GDM1 (cell line): ENCODE measurements at places on chromosomes 1 and 21.

DNA sequence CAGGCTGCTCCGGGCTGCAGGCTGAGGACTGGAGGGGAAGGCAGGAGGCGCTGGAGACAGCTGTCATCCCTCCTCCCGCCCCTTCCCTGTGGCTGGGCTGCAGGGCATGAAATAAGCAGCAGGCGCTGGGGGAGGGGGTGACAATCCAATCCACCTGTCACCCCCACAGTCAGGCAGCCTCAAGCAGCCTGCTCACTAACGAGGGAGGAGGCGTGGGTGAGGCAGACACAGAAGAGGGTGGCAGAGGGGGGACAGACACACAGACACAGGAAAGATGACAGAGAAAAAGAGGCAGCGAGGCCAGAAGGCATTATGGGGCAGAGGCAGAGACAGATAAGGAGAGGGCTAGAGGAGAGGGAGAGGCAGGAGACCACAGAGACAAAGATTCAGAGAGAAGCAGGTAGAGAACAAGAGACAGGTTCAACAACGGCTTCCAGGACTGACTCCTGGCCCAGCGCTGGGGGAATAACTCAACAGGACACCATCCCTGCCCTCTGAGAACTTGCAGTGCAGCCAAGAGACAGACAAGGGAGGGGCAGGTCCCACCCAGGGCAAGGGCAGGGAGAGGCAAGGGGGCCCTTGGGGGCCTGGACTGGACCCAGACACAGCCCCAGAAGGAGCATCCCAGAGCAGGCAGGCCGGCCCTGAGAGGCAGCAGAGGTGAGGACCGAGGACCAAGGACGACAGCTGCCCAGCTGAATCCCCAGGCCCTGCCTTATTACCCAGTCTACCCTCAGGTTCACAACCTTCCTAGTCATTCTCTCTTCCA, 11.2 kb downstream of the MEF2D start:
- no peak for DNase-seq

GRCh38 chr1:112589766-112590165, 29.2 kb downstream of the ST7L start:
- DNase-seq = no peak

- no peak for DNase-seq
Observed at GRCh38 chr1:114377356-114377755, 133.6 kb downstream of the TRIM33 start.

- DNase-seq = no peak
Observed at GRCh38 chr1:228084325-228084724, 1.8 kb downstream of the ARF1 start.

- DNase-seq = no peak
Observed at GRCh38 chr1:62784509-62785365, 805 bp downstream of the ATG4C start.

DNA sequence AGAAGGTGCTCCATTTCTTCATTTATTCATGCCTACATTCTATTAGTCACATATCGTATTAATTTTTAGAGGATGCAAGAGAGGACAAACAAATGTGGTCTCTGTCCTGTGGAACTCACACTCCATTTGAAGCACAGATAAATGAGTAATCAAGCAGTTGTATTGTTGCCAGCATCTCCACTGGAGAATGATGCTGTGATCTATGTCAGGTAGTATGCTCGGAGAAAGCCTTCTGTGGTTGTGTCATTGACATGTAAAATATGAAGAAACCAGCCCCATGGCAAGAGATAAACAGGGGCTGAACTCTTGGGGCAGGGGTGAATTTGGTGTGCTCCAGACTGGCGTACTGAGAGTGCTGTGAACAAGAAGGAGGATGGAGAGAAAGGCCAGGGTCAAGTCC, 101.2 kb downstream of the FASLG start:
- DNase-seq = no peak

DNA sequence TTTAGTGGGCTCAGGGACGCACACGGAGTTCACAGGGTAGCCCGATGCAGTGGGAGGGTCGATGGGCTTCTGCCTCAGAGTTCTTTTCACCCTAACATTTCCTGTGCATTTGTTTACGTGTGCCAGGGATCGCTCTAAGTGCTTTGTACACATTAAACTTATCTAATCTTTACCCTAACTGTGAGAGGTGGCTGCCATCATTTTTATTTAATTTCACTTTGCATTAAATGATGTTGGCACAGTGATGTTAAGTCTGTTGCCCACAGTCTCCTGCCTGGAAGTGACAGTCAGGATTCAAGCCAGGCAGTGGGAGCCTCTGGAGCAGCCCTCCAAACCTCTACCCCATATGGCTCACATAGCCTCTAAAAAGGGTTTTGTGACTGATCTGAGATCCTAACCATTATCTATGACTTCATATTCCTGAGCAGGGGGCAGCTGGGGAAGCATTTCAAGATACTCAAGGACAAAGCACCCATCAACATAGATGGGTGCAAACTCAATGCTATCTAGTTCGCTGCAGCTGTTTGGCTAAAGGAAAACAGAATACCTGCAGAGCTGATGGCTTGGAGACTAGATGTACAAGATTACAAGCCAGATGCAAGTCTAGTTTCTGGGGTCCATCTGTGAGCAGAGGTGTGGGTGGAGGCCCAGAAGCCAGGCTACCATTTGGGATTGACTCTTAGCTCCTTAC, 303.8 kb downstream of the DISC1 start:
- no peak for DNase-seq

DNA sequence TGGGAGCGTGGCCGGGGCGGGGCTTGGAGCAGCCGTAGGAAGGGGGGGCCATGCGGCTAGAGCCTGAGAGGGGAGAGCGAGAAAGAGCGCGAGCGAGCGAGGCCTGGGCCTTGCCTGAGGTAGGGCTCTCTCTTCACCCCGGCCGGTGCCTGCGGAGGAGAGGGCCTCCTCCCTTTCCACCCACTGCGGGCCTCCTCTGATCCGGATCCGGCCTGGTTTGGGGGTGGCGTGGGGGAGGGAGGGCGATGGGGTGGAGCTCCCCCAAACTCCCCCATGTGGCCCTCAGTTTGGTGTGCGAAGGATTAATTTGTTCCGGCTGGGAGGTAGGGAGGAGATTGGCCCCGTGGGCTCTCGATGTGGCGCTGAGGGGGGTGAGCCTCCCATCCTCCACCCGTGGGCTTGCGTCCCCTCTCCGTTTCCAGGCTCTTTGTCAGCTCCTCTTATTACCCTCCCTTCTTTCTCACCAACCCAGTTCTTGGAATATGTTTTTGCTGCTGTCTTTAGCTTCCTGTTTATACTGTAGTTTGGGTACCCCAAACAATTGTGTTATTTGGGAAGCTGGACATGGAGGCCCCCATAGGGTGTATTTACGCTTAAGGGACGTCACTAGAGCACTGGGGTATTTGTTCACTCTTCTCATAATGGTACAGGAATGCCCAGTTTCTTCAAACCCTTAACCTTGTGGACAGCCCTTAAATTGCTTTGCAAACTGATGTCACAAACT, 685 bp downstream of the UBAP2L start:
- DNase-seq = peak; percentile 31

DNA sequence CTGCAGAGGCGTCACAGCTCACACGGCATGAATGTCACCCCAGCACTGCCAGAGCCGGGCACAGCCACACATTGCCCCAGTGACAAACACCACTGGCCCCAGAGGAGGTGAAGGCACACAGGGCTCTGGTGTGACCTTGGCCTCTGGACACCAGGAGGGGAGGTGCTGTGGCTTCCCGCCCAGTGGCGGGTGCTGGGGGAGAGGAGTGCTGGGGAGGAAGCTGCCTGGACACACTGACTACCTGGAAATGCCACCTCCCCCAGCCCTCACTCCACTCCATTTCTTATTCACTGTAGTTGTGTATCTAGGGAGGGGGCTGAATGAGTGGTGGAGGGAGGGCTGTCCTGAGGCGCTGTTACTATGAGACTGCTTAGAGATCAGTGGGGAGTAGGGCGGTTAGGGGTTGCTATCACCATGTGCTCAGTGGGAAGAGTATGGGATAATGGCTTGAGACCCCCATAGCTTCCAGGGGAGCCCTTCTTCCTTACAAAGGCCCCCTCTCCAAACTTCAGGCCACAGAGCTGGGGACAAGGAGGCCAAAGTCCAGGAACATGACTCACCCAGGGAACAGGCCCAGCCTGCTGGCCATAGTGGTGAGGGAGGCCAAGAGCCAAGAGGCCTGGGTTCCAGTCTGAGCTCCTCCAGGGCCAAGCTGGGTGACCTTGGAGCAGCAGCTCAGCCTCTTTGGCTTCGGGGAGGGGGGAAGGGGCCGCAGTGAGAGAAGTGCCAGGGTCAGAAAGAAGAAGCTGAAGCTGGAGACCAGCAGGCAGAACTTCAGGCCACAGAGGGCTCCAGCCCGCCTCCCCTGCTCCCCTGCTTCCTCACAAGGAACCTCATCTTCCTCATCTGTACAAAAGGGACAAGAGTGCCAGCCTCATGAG, 40.1 kb downstream of the AHDC1 start:
- peak; percentile 37 for DNase-seq

DNA sequence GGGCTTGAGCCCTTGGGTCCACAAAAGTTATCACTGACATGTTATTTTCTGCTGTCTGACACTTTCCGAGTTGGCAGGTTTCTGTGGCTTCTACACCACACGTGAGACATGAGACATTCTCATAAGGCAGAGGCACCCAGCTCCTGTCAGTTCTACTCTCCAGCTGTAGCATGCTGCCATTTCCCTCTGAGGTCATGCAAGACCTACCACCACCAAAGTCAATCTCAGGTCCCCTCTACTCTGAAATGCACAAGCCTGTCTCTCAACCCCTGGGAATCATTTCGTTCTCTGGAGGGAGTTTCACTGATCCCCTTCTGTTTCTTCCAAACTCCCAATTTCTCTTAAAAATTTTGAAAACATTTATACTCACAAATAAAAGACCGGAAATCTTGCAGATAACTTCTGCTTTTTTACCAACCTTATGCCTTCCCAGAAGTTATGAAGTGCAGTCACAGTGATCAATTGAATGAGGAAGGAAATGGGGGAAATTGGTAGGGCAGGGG, 39.5 kb upstream of the CR2 start:
- DNase-seq = peak; percentile 58

DNA sequence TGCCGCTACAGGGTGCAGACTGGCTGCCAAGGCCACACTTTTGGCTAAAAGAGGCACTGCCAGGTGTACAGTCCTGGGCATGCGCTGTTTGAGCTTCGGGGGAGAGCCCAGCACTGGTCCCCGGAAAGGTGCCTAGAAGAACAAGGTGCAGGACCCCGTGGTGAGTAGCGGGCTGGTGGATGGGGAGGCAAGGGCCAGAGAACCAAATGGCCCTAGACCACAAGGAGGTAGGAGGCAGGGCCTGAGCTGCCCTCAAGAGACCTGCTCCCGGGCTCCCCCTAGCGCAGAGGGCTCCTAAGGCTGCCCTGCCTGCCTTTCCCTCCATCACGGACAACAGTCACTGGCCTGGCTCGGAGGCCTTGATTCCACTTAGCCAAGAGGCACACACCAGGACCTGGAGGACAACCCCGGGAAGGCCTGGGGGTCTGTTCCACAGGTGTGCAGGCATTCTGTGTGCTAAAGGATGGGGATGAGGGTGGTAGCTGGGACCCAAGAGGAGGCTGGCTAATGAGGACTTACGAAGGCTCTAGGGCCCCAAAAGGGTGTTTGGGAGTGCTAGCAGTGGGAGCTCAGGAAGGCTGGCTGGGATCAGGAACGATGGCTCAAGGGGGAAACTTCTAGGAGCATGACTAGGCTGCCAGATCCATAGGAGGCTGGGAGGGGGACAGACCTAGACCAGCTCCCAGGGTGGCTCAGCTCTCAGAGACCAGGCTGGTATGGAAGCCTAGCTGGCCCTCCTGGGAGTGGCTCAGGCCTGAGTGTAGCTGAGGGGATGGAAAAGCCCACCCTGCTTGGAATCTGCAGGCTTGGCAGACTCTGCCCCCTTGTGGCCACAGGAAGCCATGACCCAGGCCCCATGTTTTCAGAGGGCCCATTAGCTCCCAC, 742 bp downstream of the ARTN start:
- DNase-seq = no peak

- no peak for DNase-seq
Observed at GRCh38 chr1:29256979-29257804, 20.9 kb downstream of the PTPRU start.

DNA sequence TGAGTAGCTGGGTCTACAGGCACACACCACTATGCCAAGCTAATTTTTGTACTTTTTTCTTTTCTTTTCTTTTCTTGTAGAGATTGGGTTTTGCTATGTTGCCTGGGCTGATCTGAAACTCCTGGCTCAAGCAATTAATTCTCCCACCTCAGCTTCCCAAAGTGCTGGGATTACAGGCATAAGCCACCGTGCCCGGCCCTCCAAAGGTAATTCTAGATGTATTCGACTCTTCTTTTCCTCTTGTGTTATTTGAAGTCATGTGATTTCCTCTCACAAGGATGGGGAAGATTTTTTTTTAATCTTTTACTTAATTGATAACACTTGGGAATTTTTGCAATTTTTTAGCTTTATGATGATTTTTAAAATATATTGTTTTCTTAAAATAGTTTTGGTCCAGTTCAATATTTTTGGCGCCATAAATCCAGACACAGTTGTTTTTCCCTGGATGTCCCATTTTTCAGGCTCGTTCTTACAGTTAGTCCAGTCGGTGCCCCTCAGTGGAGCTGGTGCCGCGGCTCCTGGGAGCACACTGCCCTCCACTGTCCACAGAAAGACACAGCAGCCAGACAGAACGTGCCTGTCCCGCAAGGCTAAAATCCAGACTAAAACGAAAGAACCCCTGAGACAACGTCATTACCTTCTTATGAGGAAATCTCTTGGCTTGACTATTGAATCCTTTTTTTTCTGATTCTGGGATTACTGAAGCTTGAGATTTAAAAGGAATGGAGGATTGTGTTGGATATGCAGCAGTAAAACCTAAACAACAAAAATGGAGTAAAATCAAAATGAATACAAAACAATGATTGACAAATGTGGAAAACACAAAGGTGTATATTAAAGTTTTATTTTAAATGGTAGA, 22.4 kb downstream of the STPG1 start:
- peak; percentile 34 for DNase-seq

DNA sequence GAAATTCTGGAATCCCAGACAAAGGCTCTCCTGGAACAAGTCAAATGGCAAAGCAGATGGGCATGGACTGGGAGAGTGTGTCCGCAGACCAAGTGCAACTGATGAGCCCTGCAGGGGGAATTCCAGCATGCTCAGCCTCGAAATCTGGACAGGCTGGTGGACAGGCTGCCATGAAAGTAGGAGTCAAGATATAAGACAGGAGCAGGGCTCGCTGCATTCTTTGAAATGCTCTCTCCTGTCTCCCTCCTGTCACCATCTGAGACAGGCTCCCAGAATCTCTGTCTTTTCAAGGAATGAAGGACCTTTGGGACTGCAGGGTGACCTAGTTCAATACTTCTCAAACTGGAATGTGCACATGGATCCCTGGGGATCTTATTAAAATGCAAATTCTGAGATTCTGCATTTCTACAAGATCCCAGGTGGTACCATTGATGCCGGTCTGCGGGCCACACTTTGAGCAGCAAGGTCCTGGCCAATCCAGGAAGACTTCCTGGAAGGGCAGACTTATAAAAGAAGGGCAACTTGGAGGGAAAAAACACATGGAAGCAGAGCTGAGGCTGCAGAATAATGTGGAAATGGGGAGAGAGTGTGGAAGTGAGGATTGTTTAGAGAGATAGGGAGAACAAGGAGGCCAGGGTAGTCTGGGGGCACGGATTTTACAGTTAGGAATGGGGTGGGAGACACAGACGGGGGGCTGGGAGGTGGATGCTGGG, 29.8 kb downstream of the TNNT2 start:
- DNase-seq = no peak

GRCh38 chr1:212609701-212610574, 1.4 kb downstream of the ATF3 start:
- DNase-seq = no peak
